RCC 7860 (cell line): ENCODE measurements at places on chromosomes 5 and 9.
A peak's percentile ranks its signal among the peaks of the same experiment; 100 is the strongest.

GRCh38 chr5:43623048-43623680, 20.2 kb downstream of the NNT start:
- no peak for DNase-seq

DNA sequence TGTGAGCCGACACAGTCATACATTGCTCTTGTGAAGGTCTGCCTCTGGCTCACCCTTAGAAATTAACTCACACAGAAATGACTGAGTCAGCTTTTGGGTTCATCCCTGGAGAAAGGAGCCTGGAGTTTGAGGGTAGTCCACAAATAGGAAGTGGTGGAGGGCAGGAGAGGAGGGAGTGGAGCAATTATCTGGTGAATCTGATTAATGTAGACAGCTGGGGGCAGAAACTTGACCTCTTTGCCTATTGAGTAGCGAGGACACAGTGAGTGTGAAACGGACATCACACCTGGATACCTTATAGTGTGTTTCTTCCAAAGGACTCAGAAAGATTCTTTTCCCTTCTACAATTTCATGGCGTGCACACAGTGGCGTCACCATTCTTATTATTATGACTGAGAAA, 48.5 kb upstream of the MSX2 start:
- DNase-seq: no peak

DNA sequence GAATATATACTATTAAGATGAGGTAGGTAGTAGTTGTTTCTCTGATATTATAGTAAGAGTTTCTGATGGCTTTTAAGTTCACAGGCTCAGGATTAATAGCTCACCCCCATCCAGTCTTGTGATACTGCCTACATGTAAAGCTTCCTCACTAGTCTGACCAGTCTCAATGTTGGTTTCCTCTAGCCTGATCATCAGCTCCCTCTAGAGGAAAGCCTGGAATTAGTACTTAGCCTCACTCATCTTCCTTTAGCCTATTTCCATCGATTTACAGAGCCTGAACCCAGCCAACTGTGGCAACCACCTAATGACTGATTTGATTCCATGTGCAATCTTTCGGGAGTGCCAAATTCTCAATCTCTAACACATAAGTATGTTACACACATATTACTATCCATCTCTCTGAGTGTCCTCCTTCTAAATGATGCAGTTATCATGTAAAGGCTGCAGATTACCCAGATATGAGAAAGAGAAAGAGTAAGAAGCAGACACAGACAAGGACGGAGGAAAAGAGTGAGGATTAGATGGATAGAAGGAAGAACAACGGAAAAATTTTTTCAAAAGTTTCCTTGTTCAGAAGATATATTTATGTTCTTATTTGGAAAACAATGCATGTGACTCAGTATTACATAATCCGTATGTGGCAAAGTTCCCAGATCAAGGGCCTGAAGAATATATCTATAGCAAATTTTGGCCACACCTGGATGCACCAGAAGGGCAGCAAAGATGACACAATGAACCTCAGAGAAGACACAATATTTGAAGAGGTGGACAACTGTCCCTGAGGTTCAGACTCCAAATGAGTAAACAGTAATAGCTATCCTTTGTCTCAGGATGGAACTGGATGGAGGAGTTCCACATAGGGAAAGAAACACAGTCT, 333.7 kb downstream of the ELAVL2 start:
- peak; percentile 42 for DNase-seq

GRCh38 chr5:125409861-125410536, 663.6 kb upstream of the ZNF608 start:
- peak; percentile 46 for DNase-seq

DNA sequence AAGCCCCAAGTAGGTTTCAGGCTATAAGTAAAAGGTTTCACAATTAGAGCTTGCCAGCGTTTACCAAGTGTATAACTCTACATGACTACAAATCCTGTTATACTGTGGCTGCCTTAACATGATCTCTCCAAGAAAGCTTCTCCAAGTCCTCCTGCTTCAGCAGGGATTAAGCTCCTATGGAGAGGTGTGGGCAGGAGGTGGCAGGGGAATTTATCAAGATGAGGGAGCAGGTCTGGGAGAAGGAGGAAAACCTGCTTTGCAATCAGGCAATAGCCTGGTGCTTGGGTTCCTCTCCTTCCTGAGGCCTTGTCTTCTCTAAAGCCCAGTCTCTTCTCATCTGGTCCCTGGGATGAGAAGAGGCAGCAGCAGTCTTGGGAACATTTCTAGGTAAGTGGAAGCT, 135.2 kb downstream of the TSSK1B start:
- no peak for DNase-seq
